ENCODE measurements at places on chromosomes 6 and 20.

DNA sequence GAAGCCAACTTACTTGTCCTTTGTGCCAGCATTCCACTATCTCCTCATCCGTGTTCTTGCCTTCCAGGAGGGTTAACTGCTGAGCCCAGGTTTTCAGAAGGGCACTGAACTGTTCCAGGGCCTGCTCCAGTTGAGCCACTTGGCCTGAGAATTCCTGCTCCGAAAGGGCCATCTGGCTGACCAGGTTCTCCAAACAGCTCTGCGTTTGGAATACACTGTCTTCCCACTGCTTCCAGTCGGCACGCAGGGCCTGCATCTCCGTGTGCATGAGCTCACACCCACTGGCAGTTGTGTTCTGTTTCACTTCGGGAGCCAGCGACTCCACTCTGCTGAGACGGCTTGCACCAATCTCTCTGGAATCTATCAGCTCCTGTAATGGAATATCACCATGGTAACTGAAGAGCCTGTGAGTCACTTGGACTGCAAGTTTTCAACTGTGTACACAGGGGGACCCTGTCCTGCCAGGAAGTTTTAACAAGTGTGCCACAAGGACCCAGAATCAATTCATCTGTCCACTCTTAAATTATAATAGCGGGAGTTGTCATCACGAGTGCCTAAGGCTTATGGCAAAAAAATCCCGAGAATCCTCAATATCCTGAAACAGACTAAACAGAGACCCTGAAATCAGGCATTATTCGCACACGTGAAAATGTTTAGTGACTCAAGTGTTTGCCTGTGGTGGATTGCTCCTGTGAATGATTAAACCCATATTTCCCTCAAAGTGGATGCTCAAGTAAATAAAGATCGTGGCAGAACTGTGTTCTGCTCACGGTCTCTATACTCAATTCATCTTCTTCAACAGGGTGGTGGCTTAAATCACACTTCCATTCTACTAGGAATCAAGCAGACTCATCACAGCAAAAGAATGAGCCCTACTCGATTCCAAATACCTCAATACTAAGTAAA lies 255.9 kb downstream of the SYNE1 start:
- DNase-seq = no peak

- no peak for DNase-seq
Measured at GRCh38 chr6:139519571-139520031, 145.2 kb upstream of the CITED2 start.

DNA sequence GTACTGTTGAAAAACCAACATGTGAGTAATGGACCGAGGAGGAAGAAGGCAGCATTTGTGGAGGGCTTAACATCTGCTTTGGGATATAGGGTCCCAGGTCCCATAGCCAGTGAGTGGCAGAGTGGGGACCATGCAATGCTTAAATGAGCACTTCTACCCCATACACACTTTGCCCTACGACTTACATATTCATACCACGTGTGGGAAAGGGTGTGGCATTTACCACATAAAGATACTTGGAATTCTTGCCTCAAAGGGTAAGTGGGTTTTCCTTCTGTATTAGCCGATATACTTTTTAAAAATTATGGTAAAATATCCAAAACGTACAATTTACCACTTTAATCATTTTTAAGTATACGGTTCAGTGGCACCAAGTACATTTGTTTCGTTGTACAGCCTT lies 199.3 kb downstream of the BACH2 start:
- DNase-seq = no peak

DNA sequence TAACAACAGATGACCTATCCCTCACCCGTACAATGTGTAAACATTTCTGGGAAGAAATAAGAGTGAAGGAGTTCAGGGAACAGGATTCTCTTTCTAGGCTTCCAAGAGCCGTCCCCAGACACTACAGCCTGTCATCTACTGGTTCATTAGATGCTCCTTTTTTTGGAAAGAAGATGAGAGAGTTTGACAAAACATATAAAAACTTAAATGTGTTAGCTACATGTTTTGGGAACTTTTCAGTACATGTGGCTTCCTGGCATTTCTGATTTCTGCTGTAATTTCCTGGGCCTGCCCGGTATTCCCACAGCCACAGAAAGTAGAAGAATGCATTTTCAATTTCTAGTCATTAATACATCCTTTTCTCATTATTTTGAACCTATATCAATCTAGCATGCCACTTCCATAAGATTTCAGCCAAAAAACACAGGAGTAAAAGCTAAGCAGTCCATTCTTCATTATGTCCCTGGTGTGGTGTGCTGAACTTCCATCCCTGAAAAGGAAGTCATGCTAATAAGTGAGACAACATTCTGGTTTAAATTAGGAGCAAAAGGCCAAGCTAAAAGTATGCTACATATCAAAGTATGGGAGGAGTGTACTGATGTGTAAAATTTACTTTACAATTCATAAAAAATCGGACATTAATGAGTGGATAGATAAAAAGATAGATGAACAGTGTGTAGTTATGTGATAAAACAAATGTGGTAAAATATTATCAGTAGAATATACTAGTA lies 198.2 kb downstream of the WDR27 start:
- DNase-seq = no peak

- no peak for DNase-seq
Measured at GRCh38 chr6:168313431-168314011, 6.1 kb downstream of the DACT2 start.

DNA sequence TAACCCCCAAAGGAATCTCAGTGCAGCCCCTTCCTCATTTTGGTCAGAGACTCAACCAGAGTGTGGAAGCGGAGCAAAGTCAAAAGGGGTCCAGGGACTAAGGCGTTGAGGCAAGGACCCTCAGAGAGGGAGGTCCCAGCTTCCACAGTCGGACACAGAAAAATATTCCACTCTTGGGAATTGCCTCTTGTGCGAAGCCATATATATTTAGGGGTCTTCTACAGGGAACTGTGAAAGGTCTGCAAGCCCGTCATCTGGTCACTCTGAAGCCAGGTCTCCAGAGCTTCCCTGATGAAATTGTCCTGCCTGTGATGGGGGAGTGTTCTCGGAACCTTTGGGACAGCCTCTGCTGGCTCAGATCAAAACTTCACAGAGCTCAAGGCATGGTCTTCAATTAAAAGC lies 160.8 kb downstream of the TBXT start:
- no peak for DNase-seq

DNA sequence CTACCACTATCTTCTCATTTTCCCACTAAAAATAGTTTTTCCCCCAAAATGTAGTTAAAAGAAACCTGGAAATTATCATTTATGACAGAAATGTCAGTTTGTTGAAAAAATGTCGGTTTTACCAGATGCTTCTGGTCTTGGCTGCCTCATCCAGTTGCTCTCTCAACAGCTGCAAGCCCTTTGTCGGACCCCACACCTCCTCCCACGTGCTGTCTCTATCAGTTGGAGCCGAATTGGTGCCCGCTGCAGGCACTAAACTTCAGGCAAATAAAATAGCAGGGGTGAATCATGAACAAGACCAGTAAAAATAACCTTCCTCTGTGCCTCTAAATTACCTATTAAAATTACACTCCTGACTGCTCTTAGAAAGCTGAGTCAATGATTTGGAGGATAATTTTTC lies 129.5 kb upstream of the CEP162 start:
- DNase-seq = no peak

DNA sequence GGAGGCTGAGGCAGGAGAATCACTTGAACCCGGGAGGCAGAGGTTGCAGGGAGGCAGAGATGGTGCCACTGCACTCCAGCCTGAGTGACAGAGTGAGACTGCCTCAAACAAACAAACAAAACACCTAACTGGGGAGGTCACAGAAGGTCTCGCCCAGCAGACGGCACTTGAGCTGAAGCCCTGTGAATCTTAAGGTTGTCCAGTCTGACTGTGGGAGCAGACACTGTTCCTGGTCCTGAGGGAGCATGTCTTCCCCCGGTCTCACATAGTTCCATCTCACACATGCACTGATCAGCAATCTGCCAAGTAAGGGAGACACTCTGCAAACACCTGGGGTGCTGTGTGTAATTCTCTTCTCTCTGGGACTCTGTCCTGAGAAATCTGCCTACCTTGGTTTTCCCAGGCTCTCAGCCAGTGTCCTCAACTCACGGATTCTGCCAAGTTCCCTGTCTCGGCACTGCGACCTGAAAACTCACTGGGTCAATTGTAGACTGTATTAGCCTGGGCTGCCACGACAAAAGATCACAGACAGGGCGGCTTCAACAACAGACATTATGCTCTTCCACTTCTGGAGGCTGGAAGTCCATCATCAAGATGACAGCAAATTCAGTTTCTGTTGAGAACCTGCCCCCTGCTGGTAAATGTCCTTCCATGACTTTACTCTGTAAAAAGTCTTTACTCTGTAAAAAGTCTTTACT lies 94.3 kb downstream of the JPH2 start:
- DNase-seq = no peak

DNA sequence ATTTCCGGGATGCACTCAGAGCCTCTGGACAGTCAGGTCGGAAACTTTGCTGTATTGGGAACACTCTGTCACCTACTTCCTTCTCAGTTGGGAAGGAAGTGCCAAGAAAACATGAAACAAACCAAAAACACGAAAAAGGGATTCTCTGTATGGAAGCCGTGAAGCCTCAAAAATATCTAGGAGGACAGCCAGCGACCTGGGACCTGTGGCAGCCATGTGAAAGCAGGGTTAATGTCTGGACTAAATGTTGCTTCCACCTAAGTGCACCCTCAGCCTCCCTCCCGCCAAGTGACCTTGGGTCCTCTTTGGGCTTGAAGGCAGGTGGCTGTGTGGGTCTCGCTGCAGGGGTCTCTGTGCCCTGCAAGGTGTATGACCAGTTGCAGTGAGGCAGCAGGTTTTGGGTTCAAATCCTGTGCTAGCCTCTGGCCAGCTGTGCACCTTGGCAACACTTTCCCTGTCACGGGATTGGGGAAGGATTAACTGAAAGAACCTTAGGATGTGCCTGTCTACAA lies 851 bp downstream of the MAVS start:
- no peak for DNase-seq

DNA sequence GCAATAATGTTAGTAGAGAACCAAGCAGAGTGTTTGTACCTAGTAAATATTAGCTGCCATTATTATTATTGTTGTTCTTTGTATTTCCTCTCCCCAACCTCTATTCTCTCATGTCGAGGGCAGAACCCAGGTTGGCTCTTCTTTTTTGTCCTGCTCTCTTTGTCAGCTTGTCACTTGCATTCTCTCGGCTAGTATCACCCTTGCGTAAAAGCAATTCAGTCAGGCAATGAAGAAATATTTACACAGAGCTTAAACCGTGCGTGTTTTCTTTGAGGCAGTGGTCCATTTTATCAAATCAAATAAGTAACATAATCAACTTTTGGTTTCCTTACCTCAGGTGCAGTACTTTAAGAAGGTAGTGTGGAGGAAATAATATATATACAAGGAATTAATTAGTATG lies 83.9 kb downstream of the TULP4 start:
- no peak for DNase-seq

DNA sequence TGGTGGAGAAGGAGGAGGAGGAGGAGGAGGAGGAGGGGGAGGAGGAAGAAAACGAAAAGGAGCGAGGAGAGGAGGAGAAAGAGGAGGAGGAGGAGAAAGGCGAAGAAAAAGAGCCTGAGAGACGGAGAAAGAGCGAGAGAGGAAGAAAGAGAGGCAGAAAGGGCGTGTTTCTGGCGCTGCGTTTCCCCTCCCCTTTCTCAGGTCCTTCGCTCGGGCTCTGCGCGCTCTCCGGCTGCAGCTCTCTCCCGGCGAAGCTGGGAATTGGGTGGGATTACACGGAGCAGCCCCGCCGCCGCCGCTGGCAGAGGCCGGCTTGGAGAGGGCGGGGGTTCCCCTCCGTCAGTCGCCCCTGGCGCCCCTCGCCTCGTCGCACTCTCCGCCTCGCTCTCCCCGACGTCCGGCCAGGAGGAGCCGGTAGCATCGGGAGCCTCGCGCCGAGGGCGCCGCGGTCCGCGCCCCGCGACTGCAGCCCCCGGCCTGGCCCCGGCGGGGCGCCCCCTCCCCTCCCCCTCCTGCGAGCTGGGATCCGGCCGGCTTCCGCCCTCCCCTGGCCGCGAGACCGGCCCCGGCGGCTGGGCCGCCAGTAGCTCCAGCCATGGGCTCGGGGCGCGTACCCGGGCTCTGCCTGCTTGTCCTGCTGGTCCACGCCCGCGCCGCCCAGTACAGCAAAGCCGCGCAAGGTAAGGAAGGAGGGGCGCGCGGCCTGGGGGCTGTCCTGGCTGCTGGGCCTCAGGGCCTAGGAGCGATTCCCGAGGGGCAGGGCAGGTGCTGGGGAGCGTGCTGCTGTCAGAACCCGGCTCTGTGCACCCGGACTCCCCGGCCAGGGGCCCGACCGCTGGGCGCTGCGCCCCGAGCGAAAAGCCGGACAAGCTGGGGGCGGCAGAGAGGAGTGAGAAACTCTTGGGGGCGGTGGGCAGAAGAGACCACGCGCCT lies at the start of gene SCUBE3:
SCUBE3 (plus strand) TSS at position 133 of the 933 bp plus-strand sequence; CDS start at position 596, 463 bp downstream.
- DNase-seq = no peak

- no peak for DNase-seq
Measured at GRCh38 chr6:108658174-108658573, 97.5 kb downstream of the FOXO3 start.

DNA sequence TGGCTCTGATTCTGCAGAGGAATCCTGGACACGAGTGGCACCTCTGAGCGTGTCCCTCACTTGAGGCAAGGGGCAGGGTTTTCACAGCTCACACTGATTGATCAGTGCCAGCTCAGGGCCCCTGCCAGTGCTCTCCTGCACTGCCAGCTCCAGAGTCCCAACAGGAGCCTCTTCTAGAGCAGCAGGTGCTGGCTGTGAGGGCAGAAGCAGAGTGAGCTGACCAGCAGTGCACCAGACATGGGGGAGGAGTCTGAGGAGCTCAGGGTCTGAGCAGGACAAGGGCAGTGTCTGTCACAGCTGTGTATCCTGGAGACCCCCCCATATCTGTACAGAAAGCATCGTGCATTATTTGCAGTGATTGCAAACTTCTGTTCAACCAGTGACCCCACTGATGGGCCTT lies 31.5 kb upstream of the THBS2 start:
- no peak for DNase-seq

- no peak for DNase-seq
Measured at GRCh38 chr6:118881440-118882313, 12.3 kb upstream of the ASF1A start.

DNA sequence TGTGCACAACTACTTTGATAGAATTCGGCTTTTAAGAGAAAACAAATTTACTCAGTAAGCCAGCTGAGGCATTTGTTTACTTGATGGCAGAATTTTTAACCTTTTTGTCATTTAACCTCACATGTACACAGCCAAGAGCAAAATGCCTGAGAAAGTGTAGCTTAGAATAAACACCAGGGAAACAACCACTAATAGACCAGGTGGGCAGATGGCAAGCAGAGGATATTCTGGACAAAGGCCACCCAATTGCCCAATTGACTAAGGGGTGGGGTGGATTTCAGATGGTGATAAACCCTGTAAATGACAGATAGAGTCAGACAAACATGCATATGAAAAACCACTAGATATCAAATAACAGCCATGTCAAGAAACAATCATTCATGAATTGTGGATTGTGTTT lies 190.7 kb upstream of the FBXL4 start:
- no peak for DNase-seq

Data from CD4-positive, alpha-beta T cell treated with Interleukin-4 for 1 hour (primary cell).